ENCODE measurements at places on chromosomes 6 and 20. TPM values are rescaled to one million over a fixed set of nuclear protein-coding genes. Genes with fewer than 3 reads are reported as not detected.

Gene CTAGE9
- not detected for total RNA-seq

Gene BPIFB2
- total RNA-seq: not detected

Gene ROS1
- 0.21 TPM for total RNA-seq

Gene MEP1A
- total RNA-seq: not detected

Gene CLIC5
- total RNA-seq: not detected

Gene OR2H2
- not detected for total RNA-seq

Gene TSPYL4
- total RNA-seq: 3.2 TPM

Gene GPR6
- total RNA-seq: not detected

Gene SPINT3
- total RNA-seq: not detected

Gene BPIFB1
- 0.05 TPM for total RNA-seq

Gene LRRC1
- total RNA-seq: 6.1 TPM

Gene RBPJL
- not detected for total RNA-seq

Gene CFAP206
- total RNA-seq: 0.58 TPM

Gene PRRT1
- 0.58 TPM for total RNA-seq

Gene LY86
- not detected for total RNA-seq

Gene SLC22A3
- total RNA-seq: 55.6 TPM

Gene KCNK5
- 1.3 TPM for total RNA-seq

Gene SMIM8
- 2.7 TPM for total RNA-seq

Gene MLIP
- total RNA-seq: not detected

Gene EEF1A2
- total RNA-seq: 153 TPM

Gene YIPF3
- total RNA-seq: 69.4 TPM

Gene SCRT2
- total RNA-seq: not detected

Gene OR2H1
- total RNA-seq: not detected

Gene PRSS35
- 0.14 TPM for total RNA-seq

Gene ZSWIM3
- total RNA-seq: 1.6 TPM

Gene BNIP5
- total RNA-seq: 0.02 TPM

Gene OPN5
- not detected for total RNA-seq

Gene SLC52A3
- total RNA-seq: 0.38 TPM

Gene GPLD1
- total RNA-seq: 0.81 TPM

Gene POM121L2
- not detected for total RNA-seq

Gene TGM2
- 524 TPM for total RNA-seq

Gene RAET1L
- 0.34 TPM for total RNA-seq

Gene DUSP15
- 0.87 TPM for total RNA-seq

Gene NOX3
- not detected for total RNA-seq

Gene NOTCH4
- 0.95 TPM for total RNA-seq

Gene SYNDIG1
- total RNA-seq: 1.4 TPM

Gene SERINC1
- total RNA-seq: 85.6 TPM

Gene TAAR6
- not detected for total RNA-seq

Gene PBOV1
- total RNA-seq: not detected

Gene FAM135A
- 13.3 TPM for total RNA-seq

Gene TRIM15
- total RNA-seq: 0.03 TPM

Gene C4B
- 0.58 TPM for total RNA-seq

Gene C6orf132
- 3.7 TPM for total RNA-seq

Gene PKIB
- total RNA-seq: 0.63 TPM

Gene RIPOR3
- total RNA-seq: 0.02 TPM

Gene TMEM14B
- 158 TPM for total RNA-seq

Gene BEND6
- total RNA-seq: 1.1 TPM

Gene EPB41L1
- total RNA-seq: 78.7 TPM
